MCF 10A (cell line): ENCODE measurements at places on chromosomes 3 and 15.

DNA sequence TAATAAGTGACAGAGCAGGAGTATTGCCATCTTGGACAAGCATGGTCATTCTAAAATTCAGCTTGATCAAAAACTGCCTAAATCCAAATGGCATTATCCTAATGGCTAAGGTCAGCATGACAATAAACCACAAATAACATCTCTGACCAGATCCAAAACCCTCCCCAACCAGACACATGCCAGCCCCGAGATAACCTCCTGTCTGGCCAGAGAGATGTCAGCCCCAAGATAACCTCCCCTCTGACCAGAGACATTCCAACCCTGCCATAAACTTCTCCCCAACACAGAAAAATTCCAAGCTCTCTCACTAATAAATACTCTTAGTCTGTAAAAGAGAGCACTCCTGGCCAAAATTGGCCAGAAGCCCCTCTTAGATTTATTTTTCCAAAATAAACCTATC is 470.5 kb upstream of the UBE2E2 start:
- no peaks in the 10 kb centered on the region for H3K27me3 ChIP-seq

GRCh38 chr3:117873249-117873600 is 1161.4 kb downstream of the IGSF11 start:
- no peak overlapping the region for H3K27ac ChIP-seq
- no peaks in the 10 kb centered on the region for H3K36me3 ChIP-seq
- DNase-seq: no peak
- H3K4me3 ChIP-seq: no peak overlapping the region

- H3K4me3 ChIP-seq: no peak overlapping the region
- no peaks in the 10 kb centered on the region for H3K27me3 ChIP-seq
- no peak for DNase-seq
- H3K36me3 ChIP-seq: no peaks in the 10 kb centered on the region
Measured at GRCh38 chr3:180707896-180708295, 28.6 kb upstream of the CCDC39 start.

DNA sequence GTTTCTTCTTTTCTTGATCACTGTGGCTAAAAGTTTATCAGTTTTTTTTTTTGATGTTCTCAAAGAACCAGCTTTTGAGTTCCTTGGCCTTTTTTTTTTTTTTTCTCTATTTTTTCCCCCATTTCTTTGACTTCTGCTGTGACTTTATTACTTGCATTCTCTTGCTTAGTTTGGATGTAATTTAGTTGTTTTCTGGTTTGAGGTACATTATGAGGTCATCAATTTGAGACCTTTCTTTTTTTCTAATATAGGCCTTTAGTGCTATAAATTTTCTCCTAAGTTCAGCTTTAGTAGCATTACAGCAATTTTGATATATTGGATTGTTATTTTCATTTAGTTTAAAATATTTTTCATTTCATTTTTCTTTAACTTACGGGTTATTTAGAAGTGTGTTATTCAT is 35.3 kb downstream of the TCF12 start:
- H3K4me1 ChIP-seq: peaks cover 13% of the 10 kb centered on the region
- no peak overlapping the region for H3K27ac ChIP-seq
- no peak overlapping the region for H3K4me3 ChIP-seq
- no peak for DNase-seq
